ENCODE measurements at places on chromosomes 5 and 9. TPM values are rescaled to one million over a fixed set of nuclear protein-coding genes. Genes with fewer than 3 reads are reported as not detected.

DNA sequence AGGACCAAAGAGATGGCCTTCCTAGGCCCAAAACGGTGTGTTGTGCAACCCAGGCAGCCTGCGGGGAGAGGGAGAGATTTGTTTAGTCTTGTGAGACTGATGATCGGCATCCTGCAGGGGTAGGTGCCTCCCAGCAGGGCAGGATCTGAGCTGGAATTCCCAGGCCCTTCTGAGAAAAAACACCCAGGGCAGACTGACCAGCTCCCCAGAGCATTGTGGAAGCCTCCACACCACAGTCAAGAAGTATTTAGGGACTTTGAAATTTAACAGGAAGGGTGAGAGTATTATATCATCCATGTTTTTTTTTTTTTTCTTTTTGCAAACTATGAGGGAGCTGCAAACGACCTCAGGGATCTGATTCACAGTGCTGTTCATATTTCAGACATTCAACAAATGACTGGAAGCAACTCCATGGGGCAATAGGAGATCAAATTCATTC, 104.5 kb upstream of the LHFPL2 start:
- DNase-seq: no peak

The PCDHGA11 gene
- 0.09 TPM for total RNA-seq

- no peak for DNase-seq
Measured at GRCh38 chr9:137143459-137143858, 4.5 kb downstream of the GRIN1 start.

DNA sequence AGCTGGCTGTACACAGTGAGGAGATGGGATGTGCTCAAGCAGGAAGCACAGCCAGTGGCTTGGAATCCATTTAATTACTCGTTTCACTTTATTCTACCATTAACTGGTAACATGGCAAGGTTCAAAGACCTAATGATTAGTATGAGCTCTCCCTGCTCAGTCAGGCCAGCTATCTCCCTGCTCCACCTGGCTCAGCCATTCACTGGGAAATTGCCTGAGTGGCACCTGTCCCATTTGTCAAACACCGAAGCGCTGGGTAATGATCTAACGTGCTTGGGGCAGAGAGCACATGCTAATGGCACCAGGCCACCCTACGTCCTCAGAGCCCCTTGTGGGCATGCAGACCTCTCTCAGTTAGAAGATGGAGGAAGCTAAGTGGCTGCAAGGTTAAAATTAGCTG, 162.2 kb downstream of the TTLL11 start:
- DNase-seq: no peak

DNA sequence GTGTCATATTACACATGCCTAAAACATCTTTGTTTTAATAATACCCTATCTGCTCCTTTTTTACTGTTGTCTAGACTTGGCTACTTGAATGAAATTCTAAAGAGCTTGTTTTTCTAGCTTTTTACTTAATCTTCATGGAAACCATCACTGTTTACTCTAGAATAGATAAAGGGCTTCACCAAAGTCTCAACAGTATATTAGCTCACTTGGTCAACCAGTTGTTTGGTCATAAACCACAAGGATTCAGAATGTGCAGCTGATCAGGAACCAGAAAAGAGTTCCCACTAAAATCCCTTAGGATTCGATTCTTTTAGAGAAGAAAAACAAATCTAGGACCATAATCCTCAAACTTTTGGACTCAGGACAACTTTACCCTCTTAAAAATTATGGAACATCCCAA, 38.0 kb downstream of the CDO1 start:
- DNase-seq: no peak

- DNase-seq: no peak
Measured at GRCh38 chr5:39264528-39264927, 45.2 kb upstream of the FYB1 start.

The WDR38 gene
- total RNA-seq: not detected

GRCh38 chr9:83355729-83356151, 182.5 kb downstream of the FRMD3 start:
- DNase-seq: no peak

The HSPB3 gene
- not detected for total RNA-seq

- DNase-seq: no peak
Measured at GRCh38 chr5:179901462-179901861, 6.2 kb downstream of the TBC1D9B start.

The STX17 gene
- total RNA-seq: 31.4 TPM

GRCh38 chr5:169702693-169703481, 65.8 kb downstream of the DOCK2 start:
- no peak for DNase-seq

The STPG3 gene
- not detected for total RNA-seq

GRCh38 chr5:81209386-81209785, 23.7 kb upstream of the CKMT2 start:
- no peak for DNase-seq

The COL23A1 gene
- 0.14 TPM for total RNA-seq

GRCh38 chr9:77040340-77040739, 20.9 kb downstream of the FOXB2 start:
- DNase-seq: no peak

DNA sequence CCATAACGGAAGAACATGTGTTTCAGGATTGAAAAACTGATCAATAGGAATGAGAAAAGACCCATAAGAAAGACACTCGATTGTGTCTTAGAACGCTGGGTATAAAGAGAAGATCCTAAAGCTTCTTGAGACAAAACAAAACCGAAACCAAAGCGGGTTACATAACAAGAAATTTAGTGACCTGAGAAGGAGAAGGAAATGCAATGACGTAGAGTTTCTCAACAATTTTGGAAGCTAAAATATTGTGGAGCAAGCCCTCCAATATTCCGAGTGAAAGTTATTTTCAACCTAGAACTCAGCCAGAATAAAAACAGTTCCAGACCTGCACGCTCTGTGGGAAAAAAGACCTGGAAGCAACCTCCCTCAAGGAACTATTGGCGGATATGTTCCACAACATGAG, 81.9 kb upstream of the FREM1 start:
- DNase-seq: no peak

- DNase-seq: no peak
Measured at GRCh38 chr5:141889282-141889871, 11.2 kb upstream of the PCDH1 start.

The NFIB gene
- not detected for total RNA-seq

- no peak for DNase-seq
Measured at GRCh38 chr9:70962761-70963440, 158.5 kb downstream of the TRPM3 start.

The SLC6A3 gene
- not detected for total RNA-seq

DNA sequence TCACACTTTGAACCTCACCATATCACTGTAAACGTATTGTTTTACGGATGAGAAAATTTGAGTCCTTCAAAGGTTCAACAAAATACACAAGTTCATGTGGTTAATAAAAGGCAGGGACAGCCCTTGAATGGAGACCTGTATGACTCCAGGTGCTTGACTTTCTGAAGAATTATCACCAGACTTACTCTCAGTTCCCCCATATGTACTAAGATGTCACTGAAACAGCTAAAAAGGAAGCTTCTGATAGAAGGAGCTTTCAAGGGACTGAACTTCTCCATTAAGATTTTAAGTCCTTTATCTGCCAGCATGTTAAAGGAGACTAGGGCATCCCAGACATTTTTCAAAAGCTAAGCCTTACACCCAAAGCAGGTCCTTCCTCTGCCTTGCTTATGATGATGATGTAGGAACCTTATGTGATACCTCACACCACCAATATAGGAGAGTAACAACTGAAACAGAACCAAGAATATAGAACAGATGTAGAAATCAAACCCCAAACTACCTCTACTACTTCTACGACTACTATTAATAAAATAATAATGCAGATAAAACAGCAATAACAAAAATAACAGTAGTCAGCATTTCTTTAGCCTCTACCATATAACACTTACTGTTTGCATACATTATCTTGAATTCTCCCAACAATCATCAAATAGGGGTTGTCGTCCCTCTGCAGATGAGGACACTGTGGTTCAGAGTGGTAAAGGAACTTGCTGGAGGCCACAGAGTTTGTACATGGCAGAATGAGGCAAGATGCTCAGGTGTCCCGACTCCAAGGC, 273.9 kb downstream of the ELAVL2 start:
- DNase-seq: no peak

GRCh38 chr5:110250755-110251154, 475.7 kb downstream of the TMEM232 start:
- no peak for DNase-seq

DNA sequence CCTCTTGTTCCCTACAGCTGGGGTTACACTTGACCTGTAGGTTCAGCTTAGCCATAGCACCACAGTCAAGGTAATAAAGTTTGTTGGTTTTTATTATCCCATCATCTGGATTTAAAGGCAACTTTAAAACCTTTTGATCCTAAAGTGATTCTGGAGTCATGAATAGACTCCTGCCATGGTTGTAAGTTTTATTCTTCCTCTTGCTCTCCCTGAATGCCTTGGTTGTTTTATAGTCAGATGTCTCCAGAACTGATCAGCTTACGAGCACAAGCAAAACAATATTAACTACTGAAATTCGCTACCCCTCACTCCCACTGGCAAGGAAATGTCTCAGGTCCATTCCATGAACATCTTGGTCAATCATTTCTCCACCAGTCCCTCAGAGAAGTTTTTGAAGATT, 1328.6 kb downstream of the PTPRD start:
- DNase-seq: no peak

DNA sequence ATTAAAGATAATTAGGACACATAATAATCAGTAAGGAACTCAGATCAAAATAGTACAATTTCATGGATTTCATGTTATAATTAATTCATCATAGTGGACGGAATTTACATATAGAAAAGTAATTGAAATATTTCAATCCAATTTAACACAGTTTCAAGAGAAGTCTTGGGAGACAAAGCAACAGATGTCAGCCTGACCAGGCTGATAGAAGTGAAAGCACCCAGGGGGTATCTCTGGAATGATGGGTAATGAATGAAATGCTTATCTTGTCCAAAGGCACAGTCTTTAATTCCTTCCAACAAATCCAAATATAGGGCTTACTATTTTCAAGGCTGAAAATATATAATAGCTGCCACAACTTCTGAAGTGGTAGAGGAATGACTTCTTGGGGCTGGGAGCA, 629.3 kb upstream of the RGMB start:
- no peak for DNase-seq

DNA sequence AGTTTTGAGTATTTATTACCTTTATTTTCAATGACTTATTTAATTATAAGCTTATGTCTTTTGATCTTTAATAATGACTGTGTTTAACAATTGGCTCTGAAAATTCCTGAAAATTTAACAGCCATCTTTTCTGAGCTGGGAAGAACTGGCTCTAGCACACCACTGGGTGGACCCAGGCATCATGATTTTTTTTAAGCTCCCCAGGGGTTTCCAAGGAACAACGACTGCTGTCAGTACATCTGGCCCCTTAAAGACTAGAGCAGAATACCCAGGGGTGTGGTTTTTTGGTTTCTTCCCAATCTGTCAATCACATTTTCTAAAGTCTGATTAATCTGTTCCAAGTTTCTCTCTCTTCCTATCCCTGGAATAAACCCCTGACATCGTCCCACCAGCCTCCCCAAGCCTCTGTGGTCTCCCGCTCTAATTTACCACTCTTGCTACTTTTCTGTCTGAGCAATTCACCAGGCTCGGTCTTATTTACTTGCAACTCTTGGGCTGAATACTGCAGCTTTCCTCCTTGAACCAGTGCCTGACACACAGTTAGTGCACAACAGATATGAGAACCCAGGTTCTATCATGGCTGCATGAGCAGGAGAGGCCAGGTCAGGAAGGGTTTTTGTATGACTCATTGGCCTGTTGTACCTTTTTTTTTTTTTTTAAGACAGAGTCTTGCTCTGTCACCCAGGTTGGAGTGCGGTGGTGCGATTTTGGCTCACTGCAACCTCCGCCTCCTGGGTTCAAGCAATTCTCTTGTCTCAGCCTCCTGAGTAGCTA, 321.9 kb downstream of the ZSWIM6 start:
- no peak for DNase-seq

GRCh38 chr5:157024208-157024959, 34.5 kb downstream of the HAVCR1 start:
- DNase-seq: no peak

The AIF1L gene
- total RNA-seq: 3.1 TPM

- DNase-seq: no peak
Measured at GRCh38 chr5:159448841-159449407, 118.6 kb upstream of the IL12B start.

GRCh38 chr5:1737790-1738405, 61.7 kb downstream of the MRPL36 start:
- peak; percentile 53 for DNase-seq

- no peak for DNase-seq
Measured at GRCh38 chr5:100755435-100755834, 147.6 kb downstream of the ST8SIA4 start.

DNA sequence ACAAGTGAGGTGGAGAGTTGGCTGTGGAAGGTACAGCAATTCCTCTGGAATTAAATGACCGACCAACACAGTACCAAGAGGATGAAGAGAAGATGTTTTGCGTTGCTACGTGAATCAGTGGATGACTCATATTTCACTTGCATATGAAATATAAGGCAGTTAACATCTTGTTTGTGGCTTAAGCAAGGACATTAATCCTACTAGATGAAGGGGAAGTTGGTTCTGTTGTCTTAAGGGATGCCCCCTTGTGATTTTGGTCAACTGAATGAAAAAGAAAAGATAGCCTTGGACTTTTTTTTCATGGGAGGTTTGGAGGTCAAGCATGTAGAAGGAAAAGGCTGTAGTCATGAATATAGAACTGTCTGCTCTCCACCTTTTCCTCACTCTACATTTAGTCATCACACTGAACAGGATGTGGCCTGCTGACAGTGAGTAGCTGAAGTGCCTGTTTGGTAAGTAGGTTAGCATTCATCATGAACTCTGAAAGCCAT, 33.9 kb downstream of the VLDLR start:
- no peak for DNase-seq

The IFNA8 gene
- not detected for total RNA-seq

GRCh38 chr9:116238225-116238624, 84.6 kb downstream of the PAPPA start:
- DNase-seq: no peak

DNA sequence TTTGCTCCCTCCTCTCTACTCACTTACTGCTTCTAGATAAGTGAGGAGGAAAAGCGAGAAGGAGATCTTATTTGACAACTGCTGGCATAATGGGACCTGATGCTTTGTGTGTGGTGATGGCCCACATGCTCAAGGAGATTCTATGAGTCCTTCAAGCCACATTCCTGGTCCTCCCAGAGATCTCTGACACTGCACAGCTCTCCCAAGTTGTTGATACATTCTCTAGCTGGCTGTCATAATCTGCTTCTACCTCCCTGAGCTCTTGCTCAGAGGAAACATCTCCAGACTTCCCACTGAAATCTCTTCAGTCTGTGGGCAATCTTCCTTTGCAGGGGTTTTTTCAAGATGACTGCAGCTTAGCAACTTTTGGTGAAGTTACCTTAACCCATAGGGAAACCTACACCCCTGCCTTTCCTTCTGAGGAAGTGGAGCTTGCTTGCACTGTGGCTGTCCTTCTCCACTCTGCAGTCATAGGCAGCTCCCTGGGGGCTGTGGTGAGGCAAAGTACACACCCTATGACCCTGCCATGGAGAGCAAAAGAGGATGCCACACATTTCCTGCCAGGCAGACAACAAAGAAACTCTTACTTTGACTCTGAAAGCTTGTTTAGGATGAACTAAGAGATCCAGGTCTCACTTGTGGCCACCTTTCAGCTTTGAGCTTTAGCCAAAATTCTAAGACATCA, 163.8 kb downstream of the TMEM38B start:
- DNase-seq: no peak

- no peak for DNase-seq
Measured at GRCh38 chr5:180605554-180606214, 14.4 kb upstream of the SCGB3A1 start.

- DNase-seq: no peak
Measured at GRCh38 chr5:142290577-142291299, 34.1 kb downstream of the SPRY4 start.

The DEPDC1B gene
- total RNA-seq: 40.8 TPM

Measured in activated naive CD4-positive, alpha-beta T cell treated with anti-CD3 and anti-CD28 coated beads, Interleukin-2, amount 50 U/mL, for 72 hours (primary cell).